Stimulated activated CD8-positive, alpha-beta memory T cell treated with anti-CD3 and anti-CD28 coated beads, Interleukin-7, amount 100 ng/mL, for 24 hours (primary cell): ENCODE measurements at places on chromosomes 7 and 10.

DNA sequence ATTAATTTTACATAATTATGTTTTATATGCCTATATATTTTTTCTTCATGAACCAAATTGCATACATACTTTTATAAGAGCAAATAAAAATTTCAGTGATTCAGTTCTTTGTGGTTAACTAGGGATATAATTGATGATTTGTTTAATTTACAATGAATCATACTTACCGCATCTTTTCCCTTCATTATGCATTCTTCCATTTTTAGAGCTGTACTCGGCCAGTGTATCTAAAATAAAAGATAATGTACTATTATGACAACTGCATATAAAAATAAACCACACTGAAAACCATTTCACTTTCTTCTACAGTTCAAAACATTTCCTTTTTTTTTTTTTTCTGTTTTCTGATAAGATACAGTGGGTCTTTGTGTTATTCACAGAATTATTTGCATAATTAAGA, 179.9 kb downstream of the SEMA3E start:
- DNase-seq = no peak

GRCh38 chr10:64316833-64317232, 795.6 kb downstream of the REEP3 start:
- no peak for DNase-seq

- no peak for DNase-seq
Observed at GRCh38 chr10:110011681-110012080, 3.9 kb downstream of the ADD3 start.

- no peak for DNase-seq
Observed at GRCh38 chr7:132511921-132512320, 64.3 kb downstream of the PLXNA4 start.

GRCh38 chr10:59708816-59709394, 745 bp downstream of the SLC16A9 start:
- no peak for DNase-seq

GRCh38 chr10:29980084-29980483, 79.3 kb downstream of the JCAD start:
- DNase-seq = no peak

DNA sequence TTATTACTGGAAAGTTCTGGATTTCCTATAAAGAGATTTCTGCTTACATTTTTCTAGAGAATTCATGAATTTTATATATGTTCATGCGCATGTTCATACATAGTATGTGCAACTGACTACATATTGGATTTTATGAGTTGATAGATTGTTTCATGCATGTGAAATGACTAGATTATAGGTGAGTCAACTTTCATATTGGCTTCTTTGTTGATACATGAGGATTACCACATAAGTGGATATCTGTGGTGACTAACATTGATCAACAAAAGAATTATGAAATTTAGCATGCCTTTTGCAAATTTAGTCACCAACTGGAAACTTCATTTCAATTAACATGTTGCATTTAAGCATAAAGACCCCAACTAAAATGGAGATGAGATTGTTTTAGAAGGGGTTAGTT, 99.0 kb downstream of the GNAT3 start:
- DNase-seq = no peak

GRCh38 chr7:90337106-90337505, 9.4 kb upstream of the GTPBP10 start:
- DNase-seq = no peak

GRCh38 chr7:69219381-69219780, 378.9 kb upstream of the AUTS2 start:
- DNase-seq = no peak

DNA sequence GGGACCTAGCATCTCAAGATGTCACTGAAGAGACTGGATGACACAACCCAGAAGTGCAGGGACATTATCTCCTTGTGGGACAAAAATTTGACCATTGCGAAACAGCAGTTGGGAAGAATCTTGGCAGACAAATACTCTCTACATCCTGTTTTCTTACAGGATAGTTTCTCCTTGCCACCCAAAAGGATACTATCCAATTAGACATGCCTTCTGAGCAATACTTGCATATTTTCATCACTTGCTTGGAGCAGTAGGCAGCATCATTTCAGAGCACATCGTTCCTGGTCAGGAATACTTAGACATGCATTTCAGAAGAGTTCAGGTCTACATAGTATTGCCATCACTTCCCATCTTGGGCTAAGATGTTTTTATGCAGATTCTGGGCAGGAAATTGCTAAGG, 56.8 kb downstream of the FAS start:
- DNase-seq = no peak

GRCh38 chr7:95596198-95597063, at the start of gene PDK4:
TSS of gene PDK4 (minus strand) at chr7:95596516. CDS start at chr7:95596293, 223 bp downstream.
- DNase-seq = no peak

- no peak for DNase-seq
Observed at GRCh38 chr10:133527771-133528271, 658 bp downstream of the CYP2E1 start.

DNA sequence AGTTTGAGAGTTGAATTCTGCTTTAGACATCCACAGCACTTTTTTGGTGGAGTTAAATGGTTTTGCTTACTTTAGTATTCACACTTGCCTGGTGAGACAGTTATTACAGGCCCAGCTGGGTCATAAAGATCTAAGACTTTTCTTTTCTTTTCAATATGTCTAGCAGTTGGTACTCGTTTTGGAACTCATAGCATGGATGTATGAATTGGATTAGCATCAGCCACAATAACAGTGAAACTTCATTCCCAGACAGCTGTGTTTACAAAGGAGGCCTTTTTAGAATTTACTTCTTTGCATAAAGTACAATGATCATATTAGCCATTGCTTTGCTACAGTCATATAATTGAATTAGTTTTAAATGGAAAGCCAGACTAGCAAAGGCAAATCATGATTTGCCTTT, 168.4 kb upstream of the DKK1 start:
- DNase-seq = no peak

GRCh38 chr7:33457039-33457438, 327.7 kb downstream of the BBS9 start:
- DNase-seq = no peak

GRCh38 chr7:139784648-139785047, 6.8 kb upstream of the HIPK2 start:
- DNase-seq = no peak

DNA sequence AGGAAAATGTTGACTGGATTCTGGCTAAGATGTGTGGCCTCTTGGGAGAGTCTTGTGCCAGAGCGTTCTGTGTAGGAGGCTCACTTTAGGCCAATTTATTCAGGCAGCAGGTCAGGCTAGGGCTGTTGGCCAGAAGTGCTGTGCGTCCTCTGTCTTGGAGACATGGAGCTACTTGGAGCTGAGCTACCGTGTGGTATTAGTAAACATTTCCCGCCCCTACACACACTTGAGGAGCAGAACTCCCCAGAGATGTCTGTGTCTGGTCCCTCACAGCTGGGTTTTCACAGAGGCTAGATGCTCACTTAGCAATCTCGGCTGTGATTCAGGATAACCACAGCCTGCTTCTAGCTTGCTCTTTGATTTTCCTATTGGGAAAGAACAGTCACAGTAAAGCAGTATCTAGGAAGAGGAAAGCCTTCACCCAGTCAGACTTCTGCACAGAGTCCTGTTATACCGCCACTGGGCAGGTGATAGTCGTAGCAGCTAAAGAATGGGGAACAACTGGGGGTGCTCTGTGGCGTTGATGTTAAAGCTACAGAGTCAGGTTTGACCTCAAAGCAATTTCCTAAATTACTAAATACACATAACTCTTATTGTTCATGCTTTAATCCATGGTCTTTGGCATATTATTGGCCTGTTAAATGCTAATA, 86.7 kb downstream of the MDFIC start:
- DNase-seq = no peak

DNA sequence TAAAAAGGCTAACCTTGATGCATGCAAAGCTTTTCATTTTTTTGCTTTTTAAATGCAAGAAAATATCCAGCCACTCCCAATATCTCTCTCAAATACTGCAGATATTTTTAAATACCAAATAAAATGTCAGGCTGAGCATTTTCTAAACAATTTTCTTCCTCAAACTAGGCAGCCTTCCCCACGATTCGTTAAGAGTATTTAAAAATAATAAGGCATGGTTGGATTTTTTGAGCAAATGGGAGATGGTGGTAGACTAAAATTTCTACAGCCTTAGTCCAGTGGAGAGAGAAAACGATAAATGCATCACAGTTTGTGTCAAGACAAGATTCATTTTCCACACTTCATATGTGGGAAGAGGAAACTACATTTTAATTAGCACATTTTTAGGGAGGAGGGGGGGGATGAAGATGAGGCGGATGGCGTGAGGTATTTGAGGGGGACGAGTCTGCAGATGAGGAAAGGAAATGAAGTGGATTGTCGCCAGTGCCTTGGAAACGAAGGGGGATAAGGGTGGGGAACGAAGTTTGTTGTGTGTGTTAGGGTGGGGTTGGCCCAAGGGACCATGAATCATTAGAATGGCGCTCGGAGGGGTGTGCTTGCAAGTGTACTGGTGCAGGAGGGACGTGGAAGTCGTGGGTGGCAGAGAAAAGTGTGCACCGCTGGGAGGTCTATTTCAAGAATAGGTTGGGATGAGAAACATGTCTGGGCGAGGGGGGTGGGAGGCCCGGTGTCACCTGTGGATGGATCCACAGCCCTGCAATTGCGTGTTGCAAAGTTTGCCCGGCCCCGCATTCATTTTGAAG, 1.2 kb upstream of the ADD3 start:
- no peak for DNase-seq

DNA sequence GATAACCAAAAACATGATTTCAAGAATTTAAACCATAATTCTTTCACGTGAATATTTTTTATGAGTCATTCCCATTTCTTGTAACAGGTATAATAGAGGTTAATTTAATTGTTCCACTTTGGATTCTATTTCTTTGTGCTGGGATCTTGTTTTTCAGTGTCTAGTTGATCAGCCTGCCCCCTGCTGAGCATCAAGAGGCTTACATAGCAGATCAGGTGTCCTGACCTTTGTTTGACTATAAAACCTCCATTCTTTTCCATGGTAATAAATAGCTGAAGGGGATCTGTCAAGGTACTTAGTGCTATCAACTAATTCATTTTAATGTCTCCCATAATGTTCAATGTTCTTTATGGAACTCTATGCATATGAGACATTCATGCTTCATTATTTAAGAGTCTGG, 4.9 kb downstream of the COL17A1 start:
- no peak for DNase-seq

DNA sequence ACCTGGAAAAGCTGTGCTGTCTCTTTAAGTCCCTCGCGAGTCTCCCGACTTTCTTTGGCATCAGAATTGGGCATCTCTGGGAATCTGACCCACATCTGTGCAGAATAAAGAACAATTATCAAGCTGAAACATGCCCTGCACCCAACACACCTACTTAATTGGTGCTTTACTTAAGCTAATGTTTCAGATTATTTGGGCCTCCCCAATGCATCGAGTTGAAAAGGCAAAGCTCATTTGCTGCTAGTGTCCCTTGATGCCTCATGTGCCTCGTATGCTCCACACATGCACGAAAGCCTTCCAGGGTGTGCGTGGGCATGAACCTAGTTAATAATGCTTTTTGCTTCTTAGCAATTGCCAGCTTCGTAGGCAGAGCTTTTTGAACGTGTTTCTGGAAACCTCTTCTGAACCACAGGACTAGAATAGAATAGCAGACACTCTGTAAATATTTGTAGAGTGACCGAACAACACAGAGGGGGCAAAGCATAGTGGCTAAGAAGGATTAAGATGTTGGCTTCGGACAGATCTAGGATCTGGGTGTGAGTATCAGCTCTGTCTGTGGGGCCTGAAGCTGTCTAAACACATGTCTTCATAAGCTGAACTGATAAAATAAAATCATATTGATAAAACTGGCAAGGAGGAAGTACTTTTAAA, 26.7 kb upstream of the FGFR2 start:
- no peak for DNase-seq

DNA sequence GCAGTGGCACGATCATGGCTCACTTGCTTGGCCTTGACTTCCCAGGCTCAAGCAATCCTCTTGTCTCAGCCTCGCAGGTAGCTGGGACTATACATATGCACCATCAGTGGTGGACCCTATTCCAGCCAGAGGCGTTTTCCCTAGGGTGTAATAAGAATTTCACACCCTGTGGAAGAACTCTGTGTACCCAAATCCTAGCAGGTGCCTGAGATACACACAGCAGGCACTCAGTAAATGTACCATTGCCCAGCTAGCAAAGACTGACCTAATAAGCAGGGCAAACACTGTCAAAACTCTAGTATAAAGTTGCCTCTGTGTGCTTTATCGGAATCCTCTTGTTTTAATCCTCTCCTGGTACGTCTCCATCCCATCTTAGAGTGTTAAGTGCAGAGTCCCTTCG, 33.7 kb upstream of the BHLHA15 start:
- no peak for DNase-seq

DNA sequence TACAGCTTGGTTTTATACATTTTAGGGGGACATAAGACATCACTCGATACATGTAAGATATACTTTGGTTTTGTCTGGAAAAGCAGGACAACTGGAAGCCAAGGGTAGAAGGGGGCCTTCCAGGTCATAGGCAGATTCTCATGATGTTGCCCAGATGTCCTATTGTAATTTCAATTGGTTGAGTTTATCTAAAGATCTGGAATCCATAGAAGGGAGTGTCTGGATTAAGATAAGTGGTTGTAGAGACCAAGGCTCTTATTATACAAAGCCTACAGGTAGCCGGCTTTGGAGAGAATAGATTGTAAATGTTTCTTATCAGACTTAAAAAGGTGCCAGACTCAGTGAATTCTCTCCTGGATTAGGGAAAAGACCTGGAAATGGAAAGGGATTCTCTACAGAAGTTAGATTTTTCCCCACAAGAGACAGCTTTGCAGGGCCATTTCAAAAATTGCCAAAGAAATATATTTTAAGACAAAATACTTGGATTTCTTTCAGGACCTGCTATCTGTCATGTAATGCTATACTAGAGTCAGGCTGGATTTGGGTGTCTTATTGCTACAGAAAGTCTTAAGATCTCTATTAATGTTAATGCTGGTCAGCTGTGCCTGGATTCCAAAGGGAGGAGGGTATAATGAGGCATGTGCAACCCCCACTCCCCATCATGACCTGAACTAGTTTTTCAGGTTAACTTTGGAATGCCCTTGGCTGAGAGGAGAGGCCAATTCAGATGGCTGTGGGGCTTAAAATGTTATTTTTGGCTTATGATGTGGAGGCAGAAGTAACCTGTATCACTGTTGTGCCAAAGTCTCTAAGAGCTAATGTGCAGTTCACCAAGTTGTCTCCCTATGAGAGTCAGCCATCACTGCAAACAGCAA, 511.1 kb upstream of the C7orf33 start:
- no peak for DNase-seq

DNA sequence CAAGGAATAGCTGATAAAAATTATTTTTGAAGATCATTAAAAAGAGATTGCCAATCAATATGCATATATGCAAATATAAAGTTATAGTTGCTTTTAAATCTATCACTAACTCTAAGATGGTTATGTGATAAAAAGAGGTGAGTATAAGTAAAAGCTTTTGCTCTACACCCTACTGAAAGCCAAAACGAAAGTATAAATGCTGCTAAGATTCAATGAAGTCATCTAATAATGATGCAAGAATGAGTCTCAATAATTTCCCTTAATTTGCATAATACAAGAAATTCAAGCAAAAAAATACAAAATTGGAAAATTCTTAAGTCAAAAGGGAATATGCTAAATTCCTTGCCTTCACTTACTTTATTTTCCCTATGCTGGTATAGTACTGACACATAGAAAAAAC, 75.2 kb downstream of the WAPL start:
- DNase-seq = no peak

- no peak for DNase-seq
Observed at GRCh38 chr10:61554925-61555324, 101.7 kb upstream of the TMEM26 start.
